Natural killer cell treated with Interleukin-12 subunit alpha and Interleukin-12 subunit beta and Interleukin-15 and Interleukin-18, amount 100 ng/mL, for 72 hours (primary cell): ENCODE measurements at places on chromosomes 2 and 18. TPM values are rescaled to one million over a fixed set of nuclear protein-coding genes. Genes with fewer than 3 reads are reported as not detected.

GRCh38 chr2:141654311-141654710, 476.5 kb downstream of the LRP1B start:
- H3K4me3 ChIP-seq = no peak overlapping the region
- peaks cover under 1% of the 10 kb centered on the region for H3K36me3 ChIP-seq
- no peak overlapping the region for H3K27ac ChIP-seq
- DNase-seq = no peak
- H3K27me3 ChIP-seq = no peaks in the 10 kb centered on the region

NT5C1B gene
- total RNA-seq = not detected

DNA sequence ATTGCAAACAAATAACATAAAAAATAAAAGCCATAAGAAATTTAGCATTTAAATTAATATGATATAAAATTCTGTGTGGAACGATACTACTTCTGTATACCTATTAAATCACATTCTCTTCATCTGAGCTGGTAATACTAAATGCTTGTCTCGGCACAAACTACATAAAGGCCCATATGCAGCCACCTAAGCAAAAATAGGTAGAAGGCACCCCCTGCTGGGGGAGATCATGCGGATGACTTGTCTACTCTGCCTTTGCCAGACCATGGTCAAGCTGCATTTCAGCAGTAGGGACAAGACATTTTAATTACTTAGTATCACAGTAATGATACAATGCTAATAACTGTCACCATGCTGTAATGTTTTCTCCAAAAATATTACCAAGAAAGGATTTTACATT, 108.0 kb downstream of the CDH19 start:
- no peak for DNase-seq
- no peaks in the 10 kb centered on the region for H3K36me3 ChIP-seq
- H3K4me1 ChIP-seq = no peaks in the 10 kb centered on the region
- no peaks in the 10 kb centered on the region for H3K27me3 ChIP-seq

DNER gene
- total RNA-seq = 0.14 TPM

TRIM43 gene
- not detected for total RNA-seq
